ENCODE measurements at places on chromosomes 6 and 20.
A peak's percentile ranks its signal among the peaks of the same experiment; 100 is the strongest.

- no peak for DNase-seq
Measured at GRCh38 chr6:22020299-22021003, 276.4 kb downstream of the PRL start.

DNA sequence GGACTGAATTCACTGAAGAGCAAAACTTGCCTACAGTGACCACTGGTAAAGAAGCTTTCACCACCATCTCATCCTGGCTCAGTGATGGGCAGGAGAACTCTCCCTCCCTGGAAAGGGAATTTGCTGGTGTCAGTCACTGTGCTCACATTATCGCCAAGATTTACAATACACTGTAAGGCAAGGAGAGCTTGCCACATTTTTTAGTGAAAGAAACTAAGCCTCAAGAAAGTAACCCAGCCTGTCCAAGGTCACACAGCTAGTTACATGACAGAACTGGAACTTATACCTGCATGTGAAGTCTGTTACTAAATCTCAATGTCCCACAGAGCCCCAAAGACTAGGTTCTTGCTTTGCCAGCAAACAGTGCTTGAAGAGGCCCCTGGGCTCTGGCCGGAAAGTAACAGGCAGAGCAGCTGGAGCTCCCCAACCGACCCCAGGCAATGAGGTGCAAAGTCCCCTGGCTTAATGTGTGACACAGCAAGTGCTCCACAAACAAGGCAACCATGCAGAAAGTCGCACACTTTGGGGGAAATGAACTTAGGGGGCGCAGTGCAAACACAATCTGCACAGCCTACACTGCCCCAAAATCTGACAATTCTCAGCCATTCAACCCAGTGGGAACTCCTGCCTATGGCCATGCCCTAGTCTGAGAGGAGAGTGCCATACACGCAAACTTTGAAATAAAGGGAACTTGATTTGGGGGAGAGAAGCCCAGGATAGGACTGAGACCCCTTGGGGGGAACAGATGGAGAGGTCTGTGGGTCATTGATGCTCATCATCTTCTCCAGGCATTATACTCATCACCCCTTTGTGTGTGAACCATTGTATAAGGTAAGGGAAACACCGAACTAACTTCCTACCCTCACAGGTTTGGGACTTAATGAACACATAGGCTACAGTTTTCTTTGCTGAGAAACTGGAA is 1.9 kb downstream of the BCL2L1 start:
- no peak for DNase-seq

DNA sequence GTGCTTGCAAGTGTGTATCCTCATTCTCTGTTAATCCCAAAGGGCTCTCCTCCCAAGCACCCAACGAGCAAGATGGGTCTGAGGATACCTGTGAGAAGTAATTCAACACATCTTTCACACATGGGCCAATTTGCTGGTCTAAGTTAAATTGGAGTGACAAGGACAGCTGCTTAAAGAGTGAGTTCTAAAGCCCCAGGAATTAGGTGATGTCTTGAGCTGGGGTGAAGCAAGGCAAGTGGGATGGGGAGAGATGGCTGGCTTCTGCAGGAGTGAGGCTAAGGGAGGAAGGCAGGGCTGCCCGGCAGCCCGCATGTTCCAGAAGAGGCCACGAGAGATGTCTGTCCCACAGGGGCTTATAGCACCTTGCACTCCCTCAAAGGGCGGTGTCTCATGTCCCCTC is 288.5 kb downstream of the CDH26 start:
- no peak for DNase-seq

DNA sequence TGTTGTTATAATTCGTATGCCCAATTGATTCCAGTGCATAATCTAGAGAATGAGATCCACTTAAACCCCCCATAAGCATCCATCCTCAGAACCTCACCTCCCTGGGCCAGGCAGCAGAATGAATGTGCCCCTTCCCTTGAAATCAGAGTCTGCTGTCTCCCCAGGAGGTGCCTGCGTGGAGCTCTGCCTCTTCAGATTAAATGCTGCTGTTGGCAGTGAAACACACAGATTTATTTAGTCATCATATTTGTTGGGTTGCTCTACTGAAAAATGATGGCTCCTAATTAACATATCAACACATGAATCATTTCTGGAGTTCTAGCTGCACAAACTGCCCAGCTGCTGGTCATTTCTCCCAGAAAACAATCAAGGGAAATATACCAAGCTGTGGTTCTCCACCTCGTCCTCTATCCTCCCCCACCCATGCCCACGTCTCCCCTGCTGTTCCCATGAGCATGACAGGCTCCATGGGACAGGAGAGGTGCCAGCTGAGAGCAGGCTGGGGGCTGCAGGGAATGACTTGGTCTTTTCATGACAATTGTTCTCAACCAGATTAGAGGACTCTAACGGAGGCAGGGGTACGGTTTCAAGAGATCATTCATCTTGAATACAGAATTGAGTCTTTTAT is 633.1 kb downstream of the CDH26 start:
- no peak for DNase-seq

- DNase-seq = no peak
Measured at GRCh38 chr6:16933961-16934360, 167.9 kb upstream of the STMND1 start.

DNA sequence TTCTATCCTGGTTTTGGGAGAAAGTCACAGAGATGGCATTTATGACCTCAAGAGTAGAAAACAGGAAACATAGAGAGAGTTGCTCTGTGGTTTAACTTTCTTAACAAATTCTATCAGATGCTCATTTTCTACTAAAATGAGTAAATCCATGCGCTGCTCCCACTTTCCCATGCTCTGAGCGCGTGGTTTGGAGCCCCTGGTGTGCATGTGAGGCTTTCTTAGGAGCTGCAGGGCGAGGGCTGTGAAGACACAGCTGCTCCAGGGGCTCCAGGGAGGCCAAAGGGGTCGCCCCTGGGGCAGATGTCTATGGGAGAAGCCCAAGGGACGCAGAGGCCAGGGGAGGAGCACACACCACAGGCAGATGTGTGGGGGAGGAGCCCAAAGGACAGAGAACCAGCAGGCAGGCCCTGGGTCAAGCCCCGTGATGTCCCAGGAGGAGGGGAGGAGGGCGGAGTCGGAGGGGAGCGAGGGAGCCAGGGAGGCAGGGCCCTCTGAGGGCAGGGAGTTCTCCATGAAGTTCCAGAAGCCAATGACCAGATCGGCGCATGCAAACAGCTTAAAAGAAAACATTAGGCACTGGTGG is 122.9 kb downstream of the IRF4 start:
- no peak for DNase-seq

DNA sequence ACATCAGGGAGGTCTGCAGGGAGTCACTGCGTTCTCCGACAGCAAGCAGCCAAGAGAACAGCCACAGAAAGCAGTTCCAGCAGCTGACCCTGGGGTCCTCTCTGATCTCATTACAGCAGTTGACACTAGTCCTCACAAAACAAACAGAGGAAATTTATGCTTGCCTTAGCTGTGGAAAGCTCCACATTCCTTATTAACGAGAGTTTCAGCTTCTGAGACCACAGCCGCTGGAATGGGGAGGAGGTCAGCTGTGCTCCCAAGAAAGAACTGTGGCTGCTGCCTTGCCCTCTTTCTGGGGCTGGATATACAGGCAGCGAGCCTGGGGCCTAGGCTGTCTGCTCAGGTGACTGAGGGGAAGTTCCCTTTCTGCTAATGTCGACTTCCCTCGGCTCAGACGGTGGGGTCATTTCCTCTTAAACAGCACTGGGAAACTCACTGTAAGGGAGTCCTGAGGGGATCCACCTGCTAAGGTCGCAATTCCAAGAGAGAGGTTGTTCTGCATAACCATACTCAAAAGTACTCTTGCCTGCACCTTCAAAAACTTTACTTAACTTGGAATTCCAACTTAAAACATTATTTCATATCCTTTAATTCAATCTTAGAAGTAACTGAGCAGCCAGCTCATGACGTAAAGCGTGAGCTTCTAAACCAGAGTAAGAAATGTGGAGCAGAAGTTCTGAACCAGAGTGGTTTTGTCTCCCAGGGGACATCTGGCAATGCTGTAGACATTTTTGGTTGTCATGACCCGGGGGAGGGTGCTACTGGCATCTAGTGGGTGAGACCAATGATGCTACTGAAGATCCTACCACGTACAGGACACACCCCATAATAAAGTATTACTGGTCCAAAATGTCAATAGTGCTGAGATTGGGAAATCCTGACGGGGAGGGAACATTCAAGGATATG is 80.3 kb downstream of the BACH2 start:
- DNase-seq = peak; percentile 82

GRCh38 chr20:23081263-23081819 is 4.8 kb downstream of the CD93 start:
- no peak for DNase-seq

- DNase-seq = no peak
Measured at GRCh38 chr6:94196891-94197290, 777.5 kb upstream of the EPHA7 start.

DNA sequence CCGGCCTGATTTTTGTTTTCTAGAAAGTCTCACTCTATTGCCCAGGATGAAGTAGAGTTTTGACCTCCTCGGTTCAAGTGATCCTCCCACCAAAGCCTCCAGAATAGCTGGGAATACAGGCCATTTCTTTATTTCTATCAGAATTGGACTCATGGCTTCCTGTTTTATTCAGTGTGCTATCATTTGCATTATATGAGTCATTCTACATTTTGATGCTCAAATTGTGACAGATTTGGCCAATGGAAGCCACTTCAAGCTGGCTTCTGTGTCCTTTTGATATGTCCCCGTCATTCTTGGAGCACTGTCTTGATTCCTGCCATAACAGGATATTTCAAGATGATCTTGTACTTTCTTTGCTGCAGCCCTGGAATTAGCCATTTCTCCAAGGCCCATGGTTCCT is 75.1 kb downstream of the CNBD2 start:
- DNase-seq = no peak

GRCh38 chr6:162442687-162443086 is 284.9 kb downstream of the PRKN start:
- peak; percentile 8 for DNase-seq

- no peak for DNase-seq
Measured at GRCh38 chr6:1554476-1555310, 55.0 kb upstream of the FOXC1 start.

GRCh38 chr6:35483490-35483889 is 13.4 kb downstream of the TEAD3 start:
- no peak for DNase-seq

DNA sequence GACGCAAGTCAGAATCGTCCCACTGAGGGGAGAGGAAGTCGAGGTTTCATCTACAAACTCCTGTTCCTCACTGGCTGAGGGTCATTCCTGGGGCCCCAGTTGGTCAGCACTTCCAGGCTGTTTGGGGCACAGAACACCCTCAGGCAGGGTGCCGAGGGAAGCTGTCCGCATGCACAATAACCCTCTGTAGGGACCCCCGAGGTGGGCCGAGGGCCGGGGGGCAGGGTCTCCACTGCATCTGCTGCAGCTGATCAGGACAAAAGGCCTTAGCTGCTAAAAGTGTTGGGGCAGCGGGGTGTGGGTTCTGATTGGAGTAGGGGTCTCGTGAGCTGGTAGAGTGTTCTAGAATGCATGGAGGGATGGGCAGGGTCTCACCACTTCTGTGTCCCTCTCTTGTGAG is 125.1 kb downstream of the TOX2 start:
- no peak for DNase-seq

DNA sequence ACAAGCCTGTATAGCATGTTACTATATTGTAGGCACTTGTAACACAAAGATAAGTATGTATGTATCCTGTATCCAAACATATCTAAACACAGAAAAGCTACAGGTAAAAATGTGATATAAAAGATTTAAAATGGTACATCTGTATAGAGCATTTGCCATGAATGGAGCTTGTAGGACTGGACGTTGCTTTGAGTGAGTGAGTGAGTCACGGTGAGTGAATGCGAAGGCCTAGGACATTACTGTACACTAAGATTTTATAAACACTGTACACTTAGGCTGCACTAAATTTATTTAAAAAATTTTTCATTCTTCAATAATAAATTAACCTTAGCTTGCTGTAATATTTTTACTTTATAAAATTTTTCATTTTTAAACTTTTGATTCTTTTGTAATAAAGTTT is 136.9 kb downstream of the NKAIN2 start:
- peak; percentile 46 for DNase-seq

- DNase-seq = peak; percentile 38
Measured at GRCh38 chr6:85006362-85006761, 242.0 kb upstream of the TBX18 start.

- DNase-seq = peak; percentile 49
Measured at GRCh38 chr6:63787021-63787420, 151.4 kb downstream of the PHF3 start.

- no peak for DNase-seq
Measured at GRCh38 chr6:126477678-126478077, 137.8 kb downstream of the CENPW start.

DNA sequence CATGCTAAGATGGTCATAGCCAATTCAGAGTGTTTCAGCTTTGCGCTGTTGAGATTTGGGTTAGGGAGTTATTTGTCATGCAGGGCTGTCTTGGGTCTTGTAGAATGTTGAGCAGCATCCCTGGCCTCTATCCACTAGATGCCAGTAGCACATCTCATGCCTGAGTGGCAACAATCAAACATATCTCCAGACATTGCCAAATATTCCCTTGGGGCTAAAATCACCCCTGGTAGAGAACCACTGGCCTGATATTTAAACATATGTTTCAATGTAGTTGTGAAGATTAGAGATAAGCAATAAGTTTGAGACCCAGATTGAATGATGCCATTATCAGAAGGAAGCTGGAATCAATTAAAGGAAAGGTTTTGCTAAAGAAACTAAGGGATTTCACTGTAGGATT is 463.3 kb downstream of the DOK5 start:
- DNase-seq = no peak

DNA sequence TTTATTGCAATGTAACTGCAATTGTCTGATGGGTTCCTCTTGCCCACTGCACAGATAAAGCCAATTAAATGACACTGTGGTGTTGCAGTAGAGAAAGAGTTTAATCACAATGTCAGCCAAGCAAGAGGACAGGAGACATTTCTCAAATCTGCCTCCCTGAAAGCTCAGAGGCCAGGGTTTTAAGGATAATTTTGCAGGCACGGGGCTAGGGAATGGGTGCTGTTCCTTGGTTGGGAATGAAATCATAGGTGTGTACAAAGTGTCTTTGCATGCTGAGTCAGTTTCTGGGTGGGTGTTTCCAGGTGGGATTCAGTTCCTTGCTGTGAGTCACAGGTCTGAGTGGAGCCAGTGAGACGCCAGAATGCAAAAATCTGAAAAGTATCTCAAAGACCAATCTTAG is 271.4 kb downstream of the DOK5 start:
- no peak for DNase-seq

DNA sequence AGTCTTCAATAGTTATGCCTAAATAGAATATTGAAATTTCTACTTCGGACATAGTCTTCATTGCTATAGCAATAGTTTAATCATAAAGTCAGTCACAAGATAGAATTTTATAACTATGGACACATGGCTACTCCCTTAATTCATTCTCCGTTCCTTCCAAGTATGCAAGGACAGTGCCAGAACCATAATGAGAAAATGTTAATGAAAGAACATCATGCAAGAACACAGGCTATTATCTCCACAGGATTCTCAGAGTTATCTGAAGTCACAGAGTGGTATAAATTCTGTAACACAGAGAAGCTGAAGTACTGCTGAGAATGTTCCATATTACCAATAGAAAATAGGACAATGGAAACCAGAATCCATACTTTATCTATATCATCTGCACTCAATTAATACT is 826.2 kb downstream of the EPHA7 start:
- no peak for DNase-seq

GRCh38 chr6:32208996-32209395 is 14.9 kb downstream of the NOTCH4 start:
- no peak for DNase-seq

GRCh38 chr6:121526282-121526681 is 90.8 kb downstream of the GJA1 start:
- DNase-seq = no peak

GRCh38 chr20:18287546-18287914 is 797 bp upstream of the ZNF133 start:
- DNase-seq = no peak

GRCh38 chr20:36468149-36469000 is 72.9 kb upstream of the MYL9 start:
- no peak for DNase-seq

All from mesenchymal stem cell (in vitro differentiated cells and primary cell).